ENCODE measurements at places on chromosomes 11 and 22.

DNA sequence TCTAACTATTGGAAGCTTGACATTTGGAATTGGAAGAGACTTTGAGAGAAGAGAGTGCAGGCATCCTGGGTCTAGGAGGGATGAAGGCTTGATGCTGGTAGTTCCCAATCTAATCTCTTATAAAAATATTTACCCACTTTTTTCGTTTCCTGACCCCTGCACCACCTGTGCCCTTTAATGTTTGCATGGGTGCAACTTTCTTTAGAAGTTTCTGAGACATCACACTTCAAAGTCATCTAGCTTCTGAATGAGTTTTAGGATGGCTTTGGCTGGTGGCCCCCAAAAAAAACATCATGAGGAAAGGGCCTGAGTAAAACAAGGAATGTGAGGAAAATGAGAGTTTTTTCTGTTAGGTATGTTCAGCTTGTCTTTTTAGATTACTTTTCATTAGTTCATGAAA is 1.1 kb downstream of the POLD3 start:
- DNase-seq: no peak

GRCh38 chr11:45805305-45806071 is 539 bp downstream of the SLC35C1 start:
- DNase-seq: no peak

- no peak for DNase-seq
Measured at GRCh38 chr11:82815406-82815805, 81.7 kb upstream of the FAM181B start.

- DNase-seq: no peak
Measured at GRCh38 chr11:34466802-34467488, 28.2 kb downstream of the CAT start.

- DNase-seq: no peak
Measured at GRCh38 chr11:71491531-71491930, 35.5 kb upstream of the KRTAP5-7 start.

- DNase-seq: no peak
Measured at GRCh38 chr11:44824300-44824704, 97.5 kb downstream of the TSPAN18 start.

DNA sequence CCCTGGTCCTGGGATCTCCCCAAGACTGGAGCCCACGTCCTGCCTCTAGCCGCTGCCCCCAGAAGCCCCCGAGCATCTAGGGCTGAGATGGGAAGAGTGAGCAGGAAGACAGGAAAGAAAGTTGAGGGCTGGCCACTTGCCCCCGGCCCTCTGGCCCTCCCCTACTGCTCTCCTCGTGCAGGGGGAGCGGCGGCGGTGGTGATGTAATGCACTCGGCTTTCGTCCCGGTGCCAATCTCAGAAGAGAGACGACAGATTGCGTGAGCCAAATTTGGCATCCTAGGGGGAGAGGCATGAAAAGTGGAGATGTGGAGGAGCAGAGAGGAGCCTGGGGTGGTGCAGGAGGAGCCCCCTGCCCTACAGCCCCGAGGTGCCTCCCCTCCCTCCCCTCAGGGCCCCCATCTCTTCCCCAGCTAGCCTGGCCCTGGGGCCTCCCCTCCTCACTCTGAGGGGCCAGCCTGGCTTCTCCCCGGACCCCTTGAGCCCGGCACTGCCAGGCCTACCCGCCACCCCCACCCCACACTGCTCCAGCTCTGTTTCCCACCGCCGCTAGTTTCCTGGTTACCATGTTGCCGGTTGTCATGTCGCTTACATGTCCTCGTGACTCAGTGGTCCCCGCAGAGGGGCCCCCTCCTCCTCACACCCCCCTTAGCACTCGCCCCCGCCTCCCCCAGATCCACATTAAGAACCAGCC is 2.5 kb downstream of the KCNJ4 start:
- no peak for DNase-seq

DNA sequence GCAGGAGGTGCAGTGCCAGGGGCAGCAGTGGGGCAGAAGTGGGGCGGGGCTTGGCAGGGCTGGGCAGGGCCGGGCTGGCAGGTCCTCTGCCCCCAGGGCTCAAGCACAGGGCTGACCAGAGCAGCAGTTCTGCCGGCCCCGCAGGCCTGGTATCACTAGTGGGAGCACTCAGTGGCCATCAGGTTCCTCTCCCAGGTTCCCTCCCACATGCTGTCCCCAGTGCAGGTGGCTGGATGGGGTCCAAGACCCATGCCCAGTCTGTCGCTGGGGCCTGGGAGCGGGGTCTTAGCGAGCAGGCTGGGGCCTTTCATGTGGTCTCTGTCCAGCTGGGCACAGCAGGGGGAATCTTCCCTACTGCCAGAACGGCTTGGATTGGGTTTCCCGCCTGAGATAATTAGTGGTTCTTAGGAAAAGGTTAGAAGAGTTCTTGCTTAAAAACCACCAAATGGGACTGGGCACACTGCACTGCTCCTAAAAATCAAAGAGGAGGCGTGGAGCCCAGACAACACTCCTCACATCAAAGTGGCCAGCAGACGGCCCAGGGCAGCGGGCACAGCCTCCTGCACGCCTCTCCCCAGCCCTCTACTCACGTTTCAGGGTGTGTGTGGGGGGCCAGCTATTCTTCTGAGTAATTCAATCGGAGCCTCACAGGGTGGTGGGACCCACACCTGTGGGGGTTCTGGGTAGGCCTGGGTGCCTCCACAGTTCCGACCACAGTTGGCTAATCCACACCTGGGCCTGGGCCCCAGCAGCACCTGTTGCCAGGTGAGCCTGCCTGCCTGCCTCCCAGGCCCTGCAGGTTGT is 45.6 kb downstream of the TPCN2 start:
- DNase-seq: no peak

DNA sequence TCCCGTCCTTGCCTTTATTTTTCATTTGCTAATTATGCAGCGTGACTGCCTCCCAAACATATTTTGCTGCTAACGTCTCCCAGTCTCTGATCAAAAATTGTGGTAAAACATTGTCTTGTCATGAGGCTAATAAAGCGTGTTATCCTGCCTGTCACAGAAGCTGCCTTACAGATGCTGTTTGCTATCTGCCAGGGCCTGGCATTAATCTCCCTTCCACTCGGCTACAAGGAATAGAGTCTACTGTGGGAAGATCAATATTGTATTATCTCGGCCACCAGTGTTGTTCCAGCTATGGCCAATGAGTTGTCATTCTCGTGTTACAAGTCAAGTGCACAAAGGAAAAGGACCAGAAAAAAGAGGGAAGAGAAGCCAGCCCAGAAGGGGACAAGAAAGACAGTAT is 100.3 kb downstream of the SEZ6L start:
- no peak for DNase-seq

GRCh38 chr11:17026487-17027082 is 12.4 kb upstream of the PLEKHA7 start:
- no peak for DNase-seq

- no peak for DNase-seq
Measured at GRCh38 chr11:41461057-41461681, 1.7 kb upstream of the LRRC4C start.

- no peak for DNase-seq
Measured at GRCh38 chr11:105573091-105573490, 36.8 kb upstream of the GRIA4 start.

DNA sequence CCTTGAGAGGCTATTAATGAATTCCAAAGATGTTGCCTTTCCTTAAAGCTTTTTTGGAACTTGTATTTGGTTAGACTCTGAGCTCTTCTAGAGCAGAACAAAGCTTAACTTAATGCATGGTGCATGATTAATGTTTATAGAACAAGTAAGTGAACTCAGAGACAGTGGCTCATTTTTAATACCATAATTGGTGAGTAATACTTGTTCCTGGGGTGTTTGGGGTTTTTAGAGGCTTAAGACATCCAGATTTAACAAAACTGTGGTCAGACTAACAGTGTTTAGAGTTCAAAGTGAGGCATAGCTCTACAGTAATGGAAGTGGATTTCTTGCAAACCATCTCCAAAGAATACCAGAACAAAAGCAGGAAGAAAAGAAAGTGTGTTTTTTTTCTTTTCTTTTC is 73.7 kb upstream of the CTSC start:
- no peak for DNase-seq

DNA sequence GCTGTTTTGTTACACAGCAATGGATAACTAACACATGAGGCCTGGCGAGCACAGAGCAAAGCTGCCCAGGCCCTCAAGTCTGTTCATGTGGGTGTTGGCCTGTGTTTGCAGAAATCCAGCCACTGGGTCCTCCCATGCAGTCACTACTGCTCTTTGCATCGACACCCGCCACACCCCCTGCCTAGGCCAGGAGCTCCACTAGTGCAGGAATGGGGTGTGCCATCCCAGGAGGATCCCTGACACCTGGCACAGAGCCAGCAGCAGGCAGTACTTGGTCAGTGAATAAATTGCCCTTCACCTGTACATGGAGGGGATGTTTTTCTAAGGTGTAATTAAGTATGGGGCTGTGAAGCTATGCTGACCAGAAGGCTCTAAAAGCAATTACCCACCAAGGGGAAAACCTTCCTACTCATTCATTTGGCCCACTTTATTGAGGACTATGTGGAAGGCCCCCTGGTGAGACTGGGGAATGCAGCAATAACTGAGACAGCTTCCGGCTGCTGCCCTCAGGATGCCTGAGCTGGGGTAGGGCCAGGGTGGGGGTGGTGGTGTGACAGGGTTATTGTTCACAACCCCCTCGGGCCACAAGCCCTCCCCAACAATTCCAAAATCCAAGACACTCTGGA is 160.8 kb downstream of the CRYBB2 start:
- no peak for DNase-seq

DNA sequence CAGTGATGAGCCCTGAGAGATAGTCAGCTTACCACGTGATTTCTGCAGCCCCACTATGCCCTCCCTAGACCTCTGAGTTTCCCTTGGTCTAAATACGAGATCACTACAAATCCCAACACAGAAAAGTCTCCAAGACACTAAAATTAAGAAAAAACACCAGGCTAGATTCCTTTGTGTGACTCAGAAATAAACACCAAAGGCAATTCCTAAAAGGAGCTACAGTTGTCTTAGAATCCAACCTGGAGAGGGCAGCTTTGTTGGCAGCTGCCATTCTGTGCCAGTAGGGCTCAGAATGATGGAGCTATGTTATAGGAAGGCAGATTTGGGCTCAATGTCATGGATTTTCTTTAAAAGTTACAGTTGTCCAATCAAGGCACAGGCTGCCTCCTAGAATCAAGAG is 37.1 kb upstream of the HMGXB4 start:
- DNase-seq: no peak

DNA sequence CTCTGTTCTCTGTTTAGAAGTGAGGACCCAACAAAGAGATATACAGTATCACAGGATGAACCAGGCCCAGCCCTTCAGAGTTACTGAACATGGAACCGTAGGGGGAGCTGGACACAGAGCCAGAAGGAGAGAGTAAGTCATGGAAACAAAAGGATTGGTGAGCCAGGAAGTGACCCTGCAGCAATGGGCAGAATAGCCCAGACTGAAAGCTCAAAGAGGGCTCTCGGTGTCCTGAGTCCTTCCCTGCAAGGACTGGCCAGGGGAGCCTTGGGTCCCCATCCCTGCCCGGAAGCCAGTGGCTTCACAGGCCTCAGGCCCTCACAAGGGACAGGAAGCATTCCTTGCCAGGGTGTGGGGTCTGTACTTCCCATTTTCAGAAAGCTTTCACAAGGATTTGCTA is 150.6 kb downstream of the SPATA19 start:
- no peak for DNase-seq

- DNase-seq: no peak
Measured at GRCh38 chr22:41781507-41781906, 19.0 kb upstream of the CCDC134 start.

GRCh38 chr22:50218153-50218995 is 17.6 kb downstream of the SELENOO start:
- no peak for DNase-seq

GRCh38 chr22:37362621-37363020 is 64.7 kb downstream of the ELFN2 start:
- DNase-seq: no peak

DNA sequence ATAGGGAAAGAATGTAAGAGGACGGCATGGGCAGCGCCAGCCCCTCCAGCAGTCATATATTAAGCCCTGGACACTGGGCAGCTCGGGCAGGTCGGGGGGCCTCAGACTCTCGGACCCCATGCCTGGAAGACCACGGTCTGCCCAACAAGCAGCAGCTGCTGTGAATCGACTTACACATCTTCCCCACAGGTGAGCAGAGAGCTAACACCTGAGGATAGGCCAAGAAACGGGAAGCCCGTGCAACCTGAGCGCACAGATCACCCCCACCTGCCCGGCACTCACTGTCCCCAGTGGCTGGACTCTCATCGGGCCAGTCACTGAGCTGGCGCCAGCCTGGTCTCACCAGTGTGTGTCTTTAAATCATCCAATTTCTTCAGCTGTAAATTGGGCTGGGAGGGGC is 4.7 kb upstream of the TCF20 start:
- no peak for DNase-seq

DNA sequence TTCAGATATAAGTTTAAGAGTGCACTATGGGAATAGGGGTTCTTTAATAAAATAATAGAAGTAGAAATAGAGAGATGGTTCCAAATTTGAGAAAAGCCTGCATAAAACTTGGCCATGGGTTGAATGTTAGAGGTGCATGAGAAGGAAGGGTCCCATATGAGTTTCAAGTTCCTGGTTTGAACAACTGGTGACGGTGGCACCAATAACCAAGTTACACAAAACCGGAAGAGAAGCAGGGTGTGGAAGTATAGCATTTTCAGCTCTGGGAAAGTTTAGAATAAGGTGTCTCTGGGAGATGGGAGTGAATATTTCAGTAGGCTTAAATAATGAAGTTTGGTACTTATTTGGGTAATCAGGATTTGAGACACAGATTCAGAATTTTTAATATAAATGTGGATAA is 2.4 kb downstream of the CASP1 start:
- DNase-seq: no peak

- DNase-seq: no peak
Measured at GRCh38 chr22:37464181-37464580, 22.0 kb downstream of the MFNG start.

- DNase-seq: no peak
Measured at GRCh38 chr11:69409812-69410645, 71.4 kb upstream of the LINC01488 start.

- no peak for DNase-seq
Measured at GRCh38 chr11:7869467-7869866, 61.6 kb downstream of the OR10A6 start.

- DNase-seq: no peak
Measured at GRCh38 chr11:2586087-2586792, 113.6 kb downstream of the KCNQ1OT1 start.

- DNase-seq: no peak
Measured at GRCh38 chr11:81756864-81757595, 976.6 kb downstream of the FAM181B start.

- DNase-seq: no peak
Measured at GRCh38 chr11:76244316-76244851, 38.1 kb upstream of the WNT11 start.
